ENCODE measurements at places on chromosomes 4 and X.

DNA sequence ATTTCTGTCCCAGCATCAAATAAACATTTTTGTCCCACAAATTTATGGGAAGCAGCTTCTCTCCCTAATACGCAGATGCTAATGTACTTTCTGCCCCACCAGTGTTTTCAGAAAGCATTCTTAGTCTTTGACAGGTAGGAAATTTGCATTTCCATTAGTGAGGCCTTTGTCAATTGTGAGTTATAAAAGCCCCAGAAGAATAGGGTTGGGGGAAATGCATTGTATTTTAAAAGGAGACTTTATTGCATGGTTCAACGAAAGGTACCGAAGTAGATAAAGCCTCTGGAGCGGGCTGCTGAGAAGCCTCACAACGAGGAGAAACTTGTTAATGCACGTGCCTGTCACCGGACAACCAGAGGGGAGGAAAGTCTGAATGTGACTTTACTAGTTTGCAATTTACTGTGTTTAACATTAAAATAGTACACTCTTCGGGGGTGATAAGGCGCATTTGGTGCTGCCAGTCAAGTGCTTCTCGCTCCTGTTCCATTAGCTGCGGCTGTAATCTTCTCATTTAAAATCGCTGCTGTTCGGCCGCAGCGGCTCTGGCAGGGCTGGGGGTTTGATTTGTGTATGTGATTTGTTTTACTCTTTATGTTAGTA, 63.4 kb downstream of the DCTD start:
- DNase-seq, result no peak

GRCh38 chr4:88006956-88007303, 505 bp upstream of the PKD2 start:
- DNase-seq, result no peak

GRCh38 chrX:25105221-25105620, 89.5 kb upstream of the ARX start:
- DNase-seq, result no peak

- no peak for DNase-seq
Observed at GRCh38 chr4:96531836-96532235, 691.9 kb downstream of the PDHA2 start.

DNA sequence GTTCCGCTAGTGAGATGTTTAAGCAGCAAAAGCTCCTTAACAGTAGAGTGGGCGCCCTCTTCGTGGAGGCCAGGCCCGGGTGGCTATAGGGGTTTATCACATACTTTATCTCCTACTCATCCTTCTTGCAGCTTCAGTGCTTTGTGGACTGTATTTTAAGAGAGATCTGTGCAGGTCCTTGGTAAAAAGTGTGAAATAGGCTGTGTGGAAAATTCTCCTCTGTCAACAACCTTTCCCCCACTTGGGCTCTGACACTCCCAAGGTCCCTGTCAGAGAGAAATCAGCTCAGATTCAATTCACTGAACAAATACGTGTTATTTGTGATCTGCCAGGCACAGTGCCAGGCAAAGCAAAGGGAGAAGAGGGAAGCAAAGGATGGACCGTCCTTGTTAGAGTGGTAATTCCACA, 214.3 kb upstream of the PPARGC1A start:
- DNase-seq, result no peak

GRCh38 chr4:173189117-173189693, 20.6 kb downstream of the GALNT7 start:
- no peak for DNase-seq

DNA sequence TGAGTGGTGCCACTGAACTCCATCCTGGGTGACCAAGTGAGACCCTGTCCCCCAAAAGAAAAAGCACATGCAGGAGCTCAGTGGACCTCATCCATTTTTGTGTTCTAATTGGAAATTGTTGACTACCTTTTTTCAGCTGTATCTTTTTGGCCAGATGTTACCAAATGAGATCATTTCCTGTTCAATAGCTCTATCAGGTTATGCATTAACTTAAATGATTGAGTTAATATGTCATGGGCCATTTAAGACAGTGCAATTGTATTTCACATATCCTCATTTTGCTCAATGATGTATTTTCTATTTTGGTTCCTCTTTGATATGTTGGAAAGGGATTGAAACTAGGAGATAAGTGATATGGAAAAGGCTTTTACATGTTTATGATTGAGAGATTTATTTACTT, 26.2 kb upstream of the RHOH start:
- DNase-seq, result no peak

GRCh38 chr4:140691369-140691768, 64.8 kb downstream of the TBC1D9 start:
- no peak for DNase-seq

DNA sequence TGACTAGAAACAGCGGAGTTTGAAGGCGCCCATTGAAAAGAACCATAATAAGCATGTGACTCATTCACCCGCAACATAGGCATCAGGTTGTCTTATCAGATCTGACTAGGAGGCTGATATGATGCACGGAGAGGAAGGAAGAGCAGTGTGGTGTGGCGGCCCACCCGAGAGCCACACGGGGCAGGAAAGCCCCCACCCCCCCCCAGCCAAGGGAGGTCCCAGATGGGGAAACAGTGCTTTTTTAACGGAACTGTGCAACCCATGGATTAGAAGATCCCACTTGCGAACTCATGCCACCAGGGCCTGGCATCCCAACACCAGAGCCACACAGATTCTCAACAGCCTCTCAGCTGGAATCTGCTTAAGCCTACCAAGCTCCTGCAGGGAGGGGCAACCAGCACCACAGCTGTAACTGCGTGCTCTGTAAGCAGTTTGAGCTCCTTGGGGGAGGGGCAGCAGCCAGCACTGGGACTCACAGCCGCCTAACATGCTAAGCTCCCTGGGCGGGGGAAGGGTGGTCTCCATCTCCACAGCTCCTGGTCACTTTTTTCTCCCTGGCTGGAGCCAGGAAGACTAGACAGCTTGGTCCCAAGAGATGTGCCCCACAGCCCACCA, 466.2 kb downstream of the PDGFC start:
- no peak for DNase-seq

GRCh38 chr4:160175064-160175643, 1072.3 kb downstream of the RAPGEF2 start:
- no peak for DNase-seq

DNA sequence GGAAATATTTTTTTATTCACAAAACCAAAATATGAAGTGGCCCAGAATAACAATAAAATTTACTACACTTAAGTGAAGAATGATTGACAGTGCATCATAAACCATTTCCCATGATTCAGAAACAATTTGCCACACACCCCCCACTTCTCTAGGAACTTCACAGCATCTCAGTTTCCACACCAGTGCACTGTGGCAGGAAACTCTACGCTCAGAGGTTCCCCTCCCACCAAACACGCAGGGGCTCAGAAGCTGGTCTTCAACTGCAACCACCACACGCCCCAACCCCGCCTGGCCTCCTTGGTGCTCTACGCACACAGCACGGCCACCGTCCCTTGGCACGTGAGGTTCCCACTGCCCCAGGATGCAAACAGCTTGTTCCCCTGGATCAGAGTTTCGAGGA, 63.7 kb downstream of the ZFYVE28 start:
- DNase-seq, result no peak

DNA sequence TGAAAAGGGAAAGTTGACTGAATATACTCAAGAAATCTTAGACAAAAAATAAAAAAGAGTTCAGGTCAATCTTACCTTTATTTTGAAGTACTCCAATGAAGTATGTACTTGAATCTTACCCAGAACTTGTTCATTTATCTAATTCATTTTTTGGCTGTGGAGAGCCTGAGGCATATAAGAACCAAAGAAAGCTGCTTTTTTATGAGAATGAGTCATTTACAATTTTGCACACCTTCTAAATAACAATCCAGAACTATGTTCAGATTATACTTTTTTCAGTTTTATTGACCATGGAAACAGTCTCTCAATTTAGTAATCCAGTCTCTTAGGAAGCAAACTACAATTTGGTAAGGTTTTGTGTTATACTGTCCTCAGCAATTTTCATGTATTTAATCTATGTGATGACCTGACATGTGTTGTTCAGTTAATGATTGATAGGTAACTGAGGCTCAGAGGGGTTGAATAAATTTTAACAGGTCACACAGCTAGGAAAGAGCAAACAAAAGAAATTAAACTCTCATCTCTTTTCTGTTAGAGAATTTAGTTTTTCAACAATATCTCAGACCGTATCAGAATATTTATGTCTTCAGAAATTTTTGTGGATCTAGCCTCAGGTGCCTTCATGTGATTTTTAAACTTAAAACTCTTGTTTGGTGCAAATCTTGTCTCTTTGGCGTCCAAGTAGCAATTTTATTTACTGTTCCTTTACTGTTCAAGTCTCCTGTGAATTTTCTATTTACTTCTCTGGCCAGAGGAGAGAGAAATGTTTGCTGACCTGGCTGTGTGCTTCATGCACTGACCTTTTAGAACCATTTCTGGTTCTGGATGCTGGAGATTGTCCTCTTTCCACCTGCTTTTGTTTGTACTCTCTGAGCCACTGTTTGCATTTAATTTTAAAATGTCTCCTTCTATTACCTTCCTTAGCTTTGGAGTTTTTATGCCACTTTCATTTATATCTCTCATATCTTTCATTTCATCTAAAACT, 1453.4 kb downstream of the STIM2 start:
- no peak for DNase-seq

All from GM13977 (cell line).